ENCODE measurements at places on chromosomes 4 and X. TPM values are rescaled to one million over a fixed set of nuclear protein-coding genes. Genes with fewer than 3 reads are reported as not detected.

GRCh38 chr4:98318521-98318920, 57.3 kb downstream of the RAP1GDS1 start:
- DNase-seq = no peak

DNA sequence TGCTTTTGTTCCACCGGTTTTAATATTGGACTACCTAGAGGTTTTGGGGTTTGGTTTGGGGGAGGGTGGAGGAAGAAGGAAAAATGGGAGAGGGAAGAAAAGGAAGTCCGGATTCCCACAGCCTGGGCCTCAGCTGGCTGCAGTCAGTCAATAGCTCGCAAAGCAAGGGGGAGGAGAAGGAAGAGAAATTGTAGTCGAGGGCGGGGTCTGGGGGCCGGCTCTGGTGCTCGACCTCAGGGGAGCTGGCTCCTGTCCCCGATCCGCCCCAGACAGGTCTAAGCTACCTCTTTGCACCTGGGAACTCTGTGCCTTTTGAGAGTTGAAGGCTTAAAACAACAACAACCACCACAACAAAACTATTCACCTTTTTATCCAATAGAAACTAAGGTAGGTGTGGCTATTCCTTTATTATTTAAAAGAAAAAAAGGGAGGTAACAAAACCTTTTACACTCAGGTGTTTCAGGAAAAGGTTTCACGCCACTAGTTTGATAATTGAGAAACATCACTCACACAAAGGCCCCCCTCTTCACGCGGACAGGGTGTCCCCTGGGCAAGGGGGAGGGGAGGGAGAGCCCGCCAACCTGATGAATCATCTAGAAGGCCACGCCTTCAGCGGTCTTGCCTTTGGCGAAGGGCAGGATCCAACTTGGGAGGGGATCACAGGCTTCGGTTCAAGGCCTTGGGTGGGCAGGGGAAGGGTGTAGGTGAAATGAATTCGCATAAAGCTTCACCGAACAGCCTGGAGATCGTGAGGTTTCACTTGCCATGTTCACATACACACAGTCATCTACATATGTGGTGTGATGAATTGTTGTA, 1.6 kb upstream of the LNX1 start:
- no peak for DNase-seq

- no peak for DNase-seq
Measured at GRCh38 chr4:143202824-143203223, 18.1 kb downstream of the USP38 start.

ANXA3 gene
- total RNA-seq = 1.0 TPM

DOK7 gene
- total RNA-seq = not detected

- DNase-seq = no peak
Measured at GRCh38 chr4:142339053-142339452, 507.0 kb downstream of the INPP4B start.

DNA sequence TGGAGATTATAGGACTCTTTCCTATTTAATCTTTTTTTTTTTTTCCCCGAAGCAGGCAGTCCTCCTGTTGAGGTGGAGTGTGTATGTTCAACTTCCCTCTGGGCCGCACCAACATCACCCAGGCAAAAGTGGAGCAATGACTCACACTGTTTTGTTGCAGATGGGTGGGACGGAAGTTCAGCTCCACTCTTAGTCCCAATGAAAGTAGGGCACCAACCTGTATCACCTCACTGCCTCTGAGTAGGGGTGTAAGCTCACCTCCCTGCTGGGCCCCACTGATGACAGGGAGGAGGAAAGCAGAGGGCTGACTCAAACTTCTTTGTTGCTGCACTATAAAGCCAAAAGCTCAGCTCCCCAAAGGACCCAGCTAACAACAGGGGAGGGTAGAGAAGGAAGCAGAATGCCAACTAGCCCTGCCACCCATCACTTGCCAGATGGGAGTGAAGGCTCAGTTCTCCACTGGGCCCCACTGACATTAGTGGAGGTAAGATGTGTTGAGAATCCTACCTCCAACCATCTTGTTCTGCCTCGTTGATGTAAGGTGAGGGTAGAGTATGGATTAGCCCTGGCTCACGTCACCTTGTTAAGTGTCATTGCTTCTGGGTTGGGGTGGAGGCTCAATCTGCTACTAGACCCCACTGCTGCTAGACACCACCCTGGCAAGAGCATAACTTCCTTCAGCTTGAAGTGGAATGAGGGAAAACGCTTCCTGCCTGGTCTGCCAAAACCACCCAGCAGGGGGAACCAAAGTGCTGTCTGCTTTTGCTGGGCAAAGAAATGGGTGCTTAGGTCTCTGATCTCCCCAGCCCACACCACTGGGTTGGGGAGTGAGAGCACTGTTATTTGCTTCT, 14.1 kb downstream of the RPS6KA3 start:
- DNase-seq = peak; percentile 76

DNA sequence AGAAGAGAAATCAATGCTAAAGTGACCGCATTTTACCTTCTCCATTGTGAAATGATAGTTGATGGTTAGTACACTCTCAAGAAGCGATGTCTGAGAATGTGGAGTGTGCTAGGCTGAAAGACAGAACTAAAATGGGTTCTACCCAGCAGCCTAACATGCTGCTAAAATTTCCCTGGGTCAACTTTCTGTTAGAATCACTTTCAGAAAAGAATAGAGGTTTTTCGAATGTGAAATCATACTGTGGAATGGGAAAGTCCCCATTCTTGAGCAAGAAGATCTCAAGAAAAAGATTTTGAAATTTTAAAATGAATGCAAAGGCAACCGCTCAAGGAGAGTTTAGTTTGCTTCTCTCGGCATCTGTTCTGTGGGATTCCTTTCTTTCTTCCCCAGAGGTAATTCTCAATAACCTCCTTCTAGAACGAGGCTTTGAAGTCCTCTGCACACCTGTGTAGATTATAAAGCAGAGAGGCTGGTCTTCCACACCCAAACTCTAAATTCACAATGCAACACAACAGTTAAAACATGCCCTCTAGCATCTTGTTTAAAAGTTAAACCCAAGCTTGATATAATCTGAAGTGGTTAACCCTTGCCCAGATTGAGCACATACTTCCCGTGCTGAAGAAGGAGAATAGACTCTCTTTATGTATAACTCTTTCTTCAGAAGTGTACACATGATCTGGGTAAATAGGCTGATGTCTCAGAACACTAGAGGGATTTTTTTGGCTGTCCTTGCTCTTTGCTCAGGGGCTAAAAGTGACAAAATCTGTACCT, 208.7 kb upstream of the KLF3 start:
- no peak for DNase-seq

GRCh38 chrX:50648156-50648555, 165.8 kb downstream of the SHROOM4 start:
- DNase-seq = no peak

GRCh38 chr4:182179751-182180150, 63.5 kb upstream of the TENM3 start:
- no peak for DNase-seq

ATP1B4 gene
- not detected for total RNA-seq

DNA sequence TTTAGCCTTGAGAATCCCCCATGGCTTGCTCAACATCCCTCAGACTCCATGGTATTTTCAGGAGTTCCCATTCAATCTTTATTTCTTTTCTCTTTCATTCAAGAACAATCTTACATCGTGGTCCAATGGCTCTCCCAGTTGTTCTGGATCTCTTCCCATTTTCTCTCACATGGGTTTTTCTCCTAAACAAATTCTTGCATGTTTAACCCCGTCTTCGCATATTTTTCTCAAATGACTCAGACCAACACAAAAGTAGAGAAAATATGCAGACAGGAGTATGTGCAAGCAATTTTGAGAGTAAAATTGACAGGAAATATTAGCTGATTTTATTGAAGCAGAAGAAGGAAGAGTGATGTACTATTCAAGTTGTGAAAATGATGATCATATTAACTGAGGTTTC, 396.4 kb upstream of the TRAM1L1 start:
- no peak for DNase-seq

- DNase-seq = no peak
Measured at GRCh38 chr4:87243426-87244053, 23.1 kb upstream of the KLHL8 start.

GRCh38 chr4:183105092-183105491, 6.0 kb downstream of the WWC2 start:
- DNase-seq = no peak

DNA sequence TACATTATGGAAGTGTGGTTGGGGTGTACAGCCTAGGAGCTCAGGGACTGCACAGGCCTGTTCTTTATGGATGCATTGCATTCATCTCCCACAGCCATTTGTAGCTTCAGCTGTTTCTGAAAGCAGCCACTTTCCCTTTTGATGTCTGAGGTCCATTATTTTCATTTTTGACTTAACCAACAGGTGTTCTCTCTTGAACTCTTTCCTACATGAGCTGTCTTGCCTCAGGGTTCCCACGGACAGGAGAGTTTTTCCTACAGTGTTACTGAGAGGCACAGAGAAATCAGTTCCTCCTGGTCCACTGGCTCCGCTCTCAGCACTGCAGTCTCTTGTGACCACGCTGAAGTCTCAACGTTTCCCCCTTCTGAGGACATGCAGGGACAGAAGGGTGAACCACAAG, 87.2 kb downstream of the RASL11B start:
- no peak for DNase-seq

TDO2 gene
- not detected for total RNA-seq

- no peak for DNase-seq
Measured at GRCh38 chr4:3215256-3215655, 33.7 kb upstream of the MSANTD1 start.

Measured in activated CD4-positive, alpha-beta T cell treated with anti-CD3 and anti-CD28 coated beads for 36 hours (primary cell).